ENCODE measurements at places on chromosomes 3 and 15.

DNA sequence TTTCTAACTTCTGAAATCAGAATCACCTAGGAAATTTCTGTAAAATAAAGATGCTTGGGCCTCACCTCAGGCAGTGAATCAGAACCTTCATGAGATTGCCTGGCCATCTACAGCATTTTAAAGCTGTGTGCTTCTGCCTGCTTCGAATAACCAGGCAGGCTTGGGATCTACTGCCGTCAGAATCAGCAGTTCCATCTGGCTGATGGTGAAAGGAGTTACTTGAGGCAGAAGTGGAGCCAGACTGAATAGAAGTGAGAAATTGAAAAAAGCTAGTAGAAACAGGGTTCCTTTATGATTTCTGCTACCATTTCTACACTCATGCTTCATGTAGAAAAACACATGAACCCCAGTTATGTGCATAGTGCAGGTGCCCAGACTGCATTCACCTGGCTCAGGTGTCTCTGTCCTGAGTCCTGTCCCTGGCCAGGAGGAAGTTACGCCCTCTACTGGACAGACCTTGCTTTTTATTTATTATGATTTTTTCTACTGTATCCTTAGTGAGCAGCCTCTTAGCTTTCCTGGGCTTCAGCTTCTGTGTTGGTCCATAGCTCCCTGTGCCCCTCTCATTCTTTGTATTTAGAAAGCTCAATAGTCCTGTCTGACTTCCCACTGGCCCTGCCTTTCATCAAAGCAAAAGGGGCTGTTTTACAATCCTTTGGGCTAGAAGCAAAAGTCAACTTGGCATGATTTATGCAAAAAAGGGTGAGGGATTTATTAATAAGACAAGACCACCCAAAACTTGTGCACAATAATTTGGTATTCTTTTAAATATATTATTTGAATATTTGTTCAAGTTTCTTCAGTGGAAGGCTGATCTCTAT lies 200.8 kb upstream of the GOLGA6L4 start:
- no peak for DNase-seq

DNA sequence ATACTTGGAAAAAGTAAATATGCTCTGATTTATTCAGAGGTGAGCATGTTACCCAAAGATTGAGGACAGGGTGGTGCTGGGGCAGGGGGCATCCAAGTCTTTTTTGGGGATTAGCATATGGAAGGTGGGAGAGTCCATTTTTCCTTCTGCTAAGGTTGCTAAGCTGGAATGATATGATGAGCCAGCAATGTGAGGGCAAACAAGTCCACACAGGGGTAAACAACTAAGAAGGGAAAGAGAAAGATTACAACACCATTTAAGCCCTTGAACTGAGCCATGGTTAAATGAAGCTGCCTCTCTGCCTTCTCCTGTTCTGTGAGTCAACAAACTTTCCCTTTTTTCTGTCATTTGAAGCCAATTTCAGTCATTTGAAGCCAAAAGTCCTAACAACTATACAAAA lies 89.0 kb downstream of the RPL22L1 start:
- DNase-seq, result no peak

- DNase-seq, result no peak
These were observed 130.3 kb downstream of the CHDH start for GRCh38 chr3:53715815-53716483.

DNA sequence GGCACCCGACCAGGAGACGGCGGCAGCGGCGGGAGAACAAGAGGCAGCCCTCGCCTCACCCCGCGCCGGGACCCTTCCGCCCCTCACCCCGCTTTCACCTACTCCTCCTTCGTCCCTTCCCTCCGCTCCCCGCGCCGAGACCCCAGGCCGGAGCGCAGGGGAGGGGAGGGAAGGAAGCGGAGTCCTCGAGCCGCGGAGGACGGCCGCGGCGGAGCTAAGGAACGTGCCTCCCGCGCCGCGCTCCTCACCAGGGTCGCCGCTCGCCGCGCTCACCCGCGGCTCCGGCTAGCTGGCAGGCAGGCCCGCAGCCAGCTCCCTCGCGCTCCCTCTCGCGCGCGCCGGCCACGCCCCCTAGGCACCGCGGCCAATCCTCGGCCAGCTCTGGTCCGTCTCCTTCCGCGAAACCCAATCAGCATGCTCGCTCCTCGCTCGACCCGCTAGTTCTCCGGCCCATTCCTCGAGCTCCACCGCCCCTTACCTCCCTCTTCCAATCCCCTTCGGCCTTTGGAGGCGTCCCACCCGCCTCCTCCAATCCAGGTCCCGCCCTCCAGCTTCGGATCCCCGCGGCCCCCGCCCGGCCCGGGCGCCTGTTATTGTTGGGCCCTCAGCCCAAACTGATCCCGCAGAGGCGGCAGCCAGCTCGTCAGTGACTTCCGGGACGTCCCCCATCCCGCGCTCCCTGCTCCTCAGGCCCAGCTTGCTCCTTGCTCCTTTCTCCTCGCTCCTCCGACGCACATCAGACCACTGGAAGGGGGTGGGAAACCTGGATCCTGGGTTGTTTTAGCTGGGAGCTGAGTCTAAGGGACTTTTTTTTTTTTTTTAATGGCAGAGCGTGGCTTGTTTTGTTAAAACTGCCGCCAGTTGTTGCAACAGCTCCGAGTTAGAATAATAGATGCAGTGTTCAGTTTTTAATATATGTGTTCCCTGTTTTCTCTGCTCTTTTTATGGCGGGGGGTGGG lies at the start of gene DCBLD2:
DCBLD2 (minus strand) TSS at position 304 of the 959 bp plus-strand sequence. CDS start 369 bp downstream, outside the sequence.
- DNase-seq, result peak; percentile 96

DNA sequence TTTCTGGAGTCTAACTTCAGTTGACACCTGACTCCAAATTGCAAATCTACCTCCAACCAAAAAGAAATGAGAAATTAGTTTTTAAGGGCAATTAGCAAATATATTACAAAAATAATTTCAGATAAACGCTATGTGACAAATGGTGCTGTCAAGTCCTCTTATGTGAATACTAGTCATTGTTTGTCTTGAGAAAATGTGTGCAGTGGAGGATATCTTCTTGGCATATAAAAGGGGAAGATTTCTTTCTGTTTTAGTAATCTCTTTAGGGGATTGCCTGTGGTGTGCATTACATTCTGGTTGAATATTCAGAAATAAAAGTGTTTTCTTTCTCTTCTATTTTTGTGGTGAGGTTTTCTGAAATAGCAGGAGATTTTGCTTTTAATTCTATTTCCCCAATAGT lies 3.0 kb upstream of the GCSAM start:
- no peak for DNase-seq

DNA sequence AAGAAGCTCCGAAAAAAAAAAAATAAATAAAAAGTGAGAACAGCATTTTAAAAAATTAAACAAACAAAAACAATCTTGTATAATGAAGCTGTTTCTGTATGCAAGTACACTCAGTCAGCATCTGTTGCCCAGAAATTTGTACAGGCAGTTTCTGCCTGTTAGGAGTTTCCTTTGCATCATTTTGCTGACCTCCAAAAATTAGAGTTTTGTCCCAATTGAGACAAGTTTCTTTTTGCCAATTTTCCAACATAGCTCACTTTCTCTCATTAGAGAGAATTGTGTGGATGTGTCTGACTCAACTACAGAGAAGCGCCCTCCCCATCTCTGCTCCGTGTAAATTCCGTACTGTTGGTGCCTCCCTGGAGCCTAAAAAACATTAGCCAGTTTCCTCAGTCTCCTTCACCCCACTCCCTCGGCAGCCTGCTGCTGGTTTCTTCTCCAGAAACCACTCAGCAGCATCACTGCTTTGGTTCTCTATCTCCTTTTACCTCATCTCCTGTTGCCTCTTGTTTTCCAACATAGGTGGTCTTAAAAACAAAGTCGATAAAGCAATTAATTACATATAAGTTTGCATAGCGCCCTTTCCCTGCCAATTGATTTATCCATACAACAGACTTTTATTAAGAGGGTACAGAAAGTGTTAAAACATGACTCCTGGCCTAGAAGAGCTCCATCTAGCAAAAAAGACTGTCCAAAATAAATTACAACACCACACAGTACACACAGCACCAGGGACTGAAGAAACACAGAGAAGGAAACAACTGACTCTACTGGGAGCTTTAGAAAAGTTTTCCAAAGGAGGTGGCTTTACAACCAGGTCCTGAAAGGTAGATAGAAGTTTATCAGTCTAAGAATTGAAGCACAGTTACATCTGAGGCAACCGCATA lies 286.7 kb downstream of the SHOX2 start:
- DNase-seq, result no peak

DNA sequence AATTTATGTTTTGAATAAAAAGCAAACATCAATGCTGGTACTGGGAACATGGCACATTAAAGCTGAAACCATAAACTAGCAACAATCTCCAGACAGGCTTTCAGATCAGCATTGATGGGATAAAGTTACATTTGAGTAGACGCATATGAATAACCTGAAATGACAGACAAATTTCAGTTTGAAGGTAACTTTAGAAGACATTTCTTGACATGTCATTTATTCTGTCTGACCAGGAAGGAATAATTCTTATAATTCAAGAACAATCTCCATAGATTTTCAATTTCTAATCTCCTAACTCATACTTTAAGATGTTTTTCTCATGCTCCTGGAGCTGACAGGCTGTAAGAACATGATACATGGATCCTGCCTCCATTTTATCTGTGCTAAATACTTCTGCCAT lies 69.8 kb downstream of the PLCH1 start:
- no peak for DNase-seq

DNA sequence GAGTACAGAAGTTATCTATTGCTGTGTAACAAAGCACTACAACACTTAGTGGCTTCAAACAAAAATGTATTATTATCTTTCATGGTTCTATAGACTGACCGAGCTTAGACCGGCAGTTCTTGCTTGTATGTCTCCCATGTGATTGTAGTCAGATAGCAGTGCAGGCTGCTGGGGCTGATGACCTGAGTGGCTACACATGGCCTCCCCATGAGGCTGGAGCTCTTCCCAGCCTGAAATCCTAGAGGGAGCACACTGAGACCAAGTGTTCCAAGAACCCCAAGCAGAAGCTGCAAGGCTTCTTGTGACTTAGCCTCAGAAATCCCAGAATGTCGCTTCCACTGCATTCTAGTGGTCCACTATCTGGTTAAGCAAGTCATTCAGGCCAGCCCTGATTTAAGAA lies 141.2 kb upstream of the TLE3 start:
- DNase-seq, result no peak

DNA sequence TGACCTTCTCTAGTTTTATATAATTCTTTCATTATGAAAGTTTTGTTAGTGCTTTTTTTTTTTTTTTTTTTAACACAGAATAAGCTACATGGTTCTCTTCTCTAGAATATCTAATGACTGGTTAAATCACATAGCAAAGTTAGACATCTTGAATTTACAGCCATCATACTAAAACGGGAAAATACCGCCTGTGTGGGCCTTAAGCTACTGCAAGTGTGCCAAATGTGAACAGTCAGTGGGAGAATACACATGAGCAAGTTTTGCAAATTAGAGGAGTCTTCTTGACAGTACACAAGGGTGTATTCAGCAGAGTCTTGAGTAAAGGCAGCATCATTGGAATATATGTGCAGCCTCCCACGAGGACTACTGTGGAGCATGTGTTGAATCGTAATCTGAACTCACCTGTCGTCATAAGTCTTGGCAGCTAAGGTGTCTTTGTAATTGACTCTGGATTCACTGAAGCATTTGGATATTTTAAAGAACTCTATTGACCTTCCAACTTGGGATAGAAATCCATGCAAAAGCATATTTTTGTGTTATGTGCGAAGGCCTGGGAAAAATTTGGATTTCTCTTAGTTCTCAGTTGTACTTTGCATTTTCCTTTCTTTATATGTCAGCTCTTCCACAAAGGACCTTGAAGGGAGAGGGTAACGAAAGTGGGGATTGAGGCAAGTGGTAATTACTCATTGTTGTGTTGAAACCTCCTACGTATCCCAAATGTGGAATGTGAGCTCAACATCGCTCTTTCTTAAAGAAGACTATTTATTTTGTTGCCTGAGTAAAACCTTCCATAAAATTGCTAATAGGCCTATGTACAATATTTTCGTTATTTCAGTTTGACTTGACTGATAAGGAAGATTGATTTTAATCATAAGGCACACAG lies 117.4 kb downstream of the ATG7 start:
- DNase-seq, result no peak

- DNase-seq, result no peak
These were observed 37.2 kb upstream of the FHIT start for GRCh38 chr3:61288446-61288845.

DNA sequence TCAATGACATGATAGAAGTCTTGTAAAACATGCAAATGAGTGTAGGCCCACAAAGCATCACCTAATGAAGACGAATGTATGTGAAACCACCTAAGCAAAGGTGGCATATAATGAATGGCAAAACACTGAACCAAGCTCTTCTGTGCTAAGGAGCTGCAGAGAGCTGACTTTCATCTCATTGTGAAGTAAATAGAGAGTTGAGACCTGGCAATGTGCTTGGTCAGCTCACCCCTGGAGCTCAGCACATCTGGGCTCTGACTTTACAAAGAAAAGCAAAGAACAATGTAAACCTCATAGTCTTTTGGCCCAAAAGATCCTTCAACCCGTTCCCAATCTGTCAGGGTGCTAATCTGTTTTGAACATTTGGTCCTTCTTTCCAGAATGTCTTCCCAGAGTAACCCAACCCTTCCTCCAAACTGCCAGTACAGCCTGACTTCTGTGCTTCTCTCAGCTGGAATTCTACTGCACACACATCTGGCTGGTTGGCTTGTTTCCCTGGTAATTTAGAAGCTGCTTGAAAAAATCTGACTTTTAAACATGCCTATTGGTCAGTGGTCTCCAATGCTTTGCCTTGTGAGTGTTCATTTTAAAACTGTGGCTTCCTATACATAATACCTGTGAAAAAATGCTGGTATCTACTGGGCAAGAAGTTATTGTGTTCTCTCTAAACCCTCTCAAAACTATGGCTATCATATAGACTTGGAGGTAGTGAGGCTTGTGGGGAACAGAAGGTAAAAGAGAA lies 101.7 kb downstream of the CD200R1L start:
- DNase-seq, result no peak

- no peak for DNase-seq
These were observed 17.1 kb downstream of the STX19 start for GRCh38 chr3:94011233-94011711.

DNA sequence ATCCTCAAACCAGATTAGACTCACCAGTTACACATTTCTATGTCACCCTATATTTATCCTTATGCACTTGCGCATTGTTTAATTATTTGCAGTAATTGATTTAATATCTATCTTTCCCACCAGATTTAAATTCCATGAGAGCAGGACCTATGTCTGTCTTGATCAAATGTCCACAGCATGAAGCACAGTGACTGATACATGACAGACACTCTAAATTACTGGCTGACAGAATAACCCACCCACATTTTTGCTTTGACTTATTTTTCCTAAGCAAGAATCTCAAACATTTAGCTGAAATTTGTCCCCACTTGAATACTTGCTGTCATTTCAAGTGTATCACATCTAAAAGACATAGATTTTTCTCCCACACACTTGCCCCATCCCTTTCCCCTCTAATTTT lies 7.5 kb downstream of the CD200R1 start:
- DNase-seq, result no peak

- no peak for DNase-seq
These were observed 587.4 kb upstream of the KCNMB2 start for GRCh38 chr3:177948716-177949425.

DNA sequence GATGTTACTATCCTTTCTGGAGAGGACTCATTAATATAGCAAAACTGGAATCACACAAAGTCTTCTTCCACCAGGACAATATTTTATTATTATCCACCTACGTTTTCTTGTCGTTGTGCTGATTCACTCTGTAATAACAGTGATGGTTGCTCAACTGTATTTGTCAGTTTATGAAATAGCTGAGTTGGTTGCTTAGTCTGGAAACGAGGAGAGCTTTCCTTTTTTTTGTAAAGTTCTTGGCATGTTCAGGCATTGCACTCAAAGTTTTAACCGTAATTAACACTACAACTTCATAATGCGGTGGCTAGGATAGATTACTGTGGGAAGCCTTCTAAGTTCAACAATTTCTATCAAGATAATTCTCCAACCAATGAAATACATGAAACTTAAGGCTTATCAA lies 131.2 kb downstream of the RAP2B start:
- DNase-seq, result no peak

Measured in right renal cortex interstitium (tissue), 3 donors.